K562 (cell line): ENCODE measurements at places on chromosomes 1 and 21. TPM values are rescaled to one million over a fixed set of nuclear protein-coding genes. Genes with fewer than 3 reads are reported as not detected.
A peak's percentile ranks its signal among the peaks of the same experiment; 100 is the strongest.

DNA sequence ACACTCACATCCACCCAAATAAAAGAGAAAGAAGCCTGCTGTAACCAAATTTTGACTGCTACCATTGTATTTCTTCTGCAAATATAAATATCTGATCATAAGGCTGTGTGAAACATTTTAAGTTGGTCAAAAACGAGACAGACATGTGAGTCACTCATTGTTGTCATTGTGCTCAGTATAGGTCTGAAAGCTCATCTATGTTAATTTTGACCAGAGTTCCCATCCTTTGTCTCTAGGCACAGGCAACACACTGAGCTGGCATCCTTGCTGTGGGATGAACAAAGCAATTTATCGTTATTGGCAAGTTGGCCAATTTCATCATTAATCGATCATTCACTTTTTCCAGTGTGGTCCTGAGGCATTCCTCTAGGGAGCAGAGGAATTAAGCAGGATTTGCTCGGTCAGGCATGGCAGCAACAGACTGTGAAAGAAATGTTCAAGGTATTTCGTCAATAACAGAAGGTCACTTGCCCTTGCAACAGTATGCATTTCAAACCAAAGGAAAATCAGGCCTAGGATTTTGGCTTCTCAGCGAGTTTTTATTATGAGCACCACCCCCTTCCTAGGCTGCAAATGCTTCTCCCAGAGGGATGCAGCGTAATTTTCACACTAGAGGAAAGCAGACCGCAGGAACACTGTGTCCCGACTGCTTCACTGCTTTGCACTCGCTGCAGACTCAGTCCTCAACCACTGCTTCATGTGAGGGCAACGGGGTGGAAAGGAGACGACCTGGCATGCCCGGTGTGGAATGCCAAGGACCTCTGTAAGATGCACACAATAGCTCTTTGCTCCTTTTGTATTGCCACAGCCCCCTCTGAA lies 87.9 kb upstream of the SMYD2 start:
- no peak for DNase-seq

- peak; percentile 87 for DNase-seq
Measured at GRCh38 chr1:1573843-1574720, 581 bp downstream of the SSU72 start.

DNA sequence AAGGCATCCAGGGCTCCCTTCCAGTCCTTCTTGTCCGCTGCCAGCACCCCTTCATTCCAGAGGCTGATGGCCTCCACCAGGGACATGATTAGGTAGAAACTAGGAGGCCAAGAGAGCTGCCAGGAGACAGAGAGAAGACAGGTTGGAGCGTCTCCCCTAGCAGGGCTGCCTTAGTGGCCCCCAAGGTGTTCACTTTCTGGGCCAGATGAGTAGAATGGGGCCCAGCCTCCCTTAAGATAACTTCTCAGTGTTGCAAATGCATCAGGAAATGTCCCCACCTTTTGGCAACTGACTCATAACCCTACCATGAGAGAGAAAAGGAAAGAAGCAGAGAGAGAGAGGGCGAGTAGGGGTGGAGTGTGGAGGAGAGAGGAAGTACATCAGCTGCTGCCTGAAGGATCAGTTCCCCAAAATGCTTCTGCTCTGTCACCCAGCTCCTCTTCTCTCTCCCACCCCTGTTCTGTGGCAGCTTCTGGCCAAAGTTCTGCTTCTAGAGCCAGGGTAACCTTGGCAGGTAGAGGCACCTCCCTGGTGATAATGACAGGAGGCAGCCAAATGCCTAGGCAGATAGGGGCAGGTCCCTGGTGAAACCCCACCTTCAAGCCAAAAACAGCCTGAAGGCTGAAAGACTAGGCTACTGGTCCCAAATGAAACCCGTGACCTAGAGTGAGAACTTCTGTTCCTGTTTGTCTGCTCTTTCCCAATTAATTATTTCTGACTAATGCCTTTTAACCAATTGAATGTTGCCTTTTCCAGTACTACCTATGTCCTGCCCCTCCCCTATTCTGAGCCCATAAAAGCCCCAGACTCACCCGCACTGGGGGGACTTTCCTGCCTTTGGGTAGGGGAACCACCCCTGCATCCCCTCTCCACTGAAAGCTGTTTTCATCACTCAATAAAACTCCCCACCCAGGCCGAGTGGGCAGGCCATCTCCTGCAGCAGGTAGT lies at the start of gene NCF2:
NCF2 (minus strand) TSS at position 216 of the 948 bp plus-strand sequence; CDS start at position 86, 130 bp downstream.
- DNase-seq = no peak

DNA sequence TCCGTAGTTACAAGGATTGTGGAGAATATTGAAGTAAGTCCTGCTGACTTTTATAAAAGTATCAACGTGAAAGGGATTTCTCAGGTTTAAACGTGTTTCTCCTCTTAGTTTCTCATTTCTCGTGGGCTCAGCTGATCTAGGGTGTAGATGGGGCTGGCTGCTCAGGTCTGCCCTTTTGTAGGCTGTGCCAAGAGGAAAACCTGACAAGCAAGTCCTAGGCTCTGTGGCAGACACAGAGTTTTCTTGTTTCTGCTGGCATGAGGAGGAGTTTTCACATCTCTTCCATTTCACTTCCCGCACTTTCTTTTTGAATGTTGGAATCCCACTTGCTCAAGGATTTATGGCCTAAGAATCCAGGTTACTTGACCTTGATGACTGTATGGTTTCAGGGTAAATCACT lies 14.8 kb downstream of the VPS13D start:
- no peak for DNase-seq

DNA sequence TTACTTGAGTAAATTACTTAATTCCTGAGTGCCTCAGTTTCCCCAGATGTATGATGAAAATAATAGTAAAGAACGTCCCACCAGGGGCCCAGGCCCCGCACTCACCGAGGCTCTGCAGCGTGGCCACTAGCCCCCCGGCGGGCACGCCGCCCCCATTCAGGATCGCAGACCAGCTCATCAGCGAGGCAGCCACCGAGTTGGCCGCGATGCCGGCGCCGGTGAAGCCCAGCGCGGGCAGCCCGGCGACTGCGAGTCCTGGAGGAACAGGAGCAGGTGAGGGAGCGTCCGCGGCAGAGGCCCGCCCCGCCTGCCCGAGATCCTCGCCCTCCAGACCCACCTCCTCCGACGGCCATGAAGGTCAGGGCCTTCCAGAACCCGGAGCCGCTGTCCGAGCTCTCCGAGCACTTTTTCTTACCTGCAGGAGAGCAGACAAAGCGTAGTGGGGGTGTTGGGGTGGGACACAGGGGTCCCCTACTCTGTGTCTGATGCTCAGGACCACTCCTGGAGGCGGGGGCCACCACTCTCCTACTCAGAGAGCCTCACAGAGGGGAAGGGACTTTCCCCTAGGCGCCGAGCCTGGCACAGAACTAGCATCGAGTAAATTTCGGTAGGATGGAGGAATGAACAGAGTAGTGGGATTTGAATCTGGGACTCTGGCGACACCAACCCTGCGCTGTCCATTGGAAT lies 3.7 kb downstream of the IFI6 start:
- no peak for DNase-seq

DNA sequence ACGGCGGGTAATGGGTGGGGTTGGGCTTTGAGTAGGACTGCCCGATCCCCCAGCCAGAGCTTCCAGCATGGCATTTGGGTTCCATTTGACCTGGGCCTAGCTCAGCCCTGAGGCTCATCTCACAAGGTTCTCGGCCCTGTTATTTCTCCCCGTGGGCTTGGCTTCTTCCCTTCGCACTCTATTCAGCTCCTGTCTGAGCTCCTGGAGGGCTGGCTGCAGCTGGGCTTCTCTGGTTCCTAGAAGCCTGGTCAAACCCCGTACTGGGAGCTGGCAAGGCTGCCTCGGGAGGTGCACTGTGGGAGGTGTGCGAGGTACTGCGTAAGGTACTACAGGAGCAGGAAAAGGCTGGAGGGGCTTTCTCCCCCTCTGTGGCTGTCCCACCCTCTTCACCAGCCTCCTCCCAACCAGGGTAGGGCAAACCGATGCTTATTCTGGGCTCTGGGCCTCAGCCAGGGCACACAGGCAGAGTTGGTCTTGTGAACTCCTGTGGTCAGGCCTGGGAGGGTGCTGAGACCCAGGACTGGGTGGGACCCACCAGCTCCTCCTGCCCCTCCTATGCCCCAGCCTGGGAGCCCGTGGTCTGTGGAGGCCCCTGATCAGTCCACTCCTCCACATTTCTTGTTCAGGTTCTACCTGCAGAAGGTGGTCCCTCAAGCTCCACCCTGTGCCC lies 814 bp downstream of the A3GALT2 start:
- no peak for DNase-seq

- DNase-seq = no peak
Measured at GRCh38 chr1:53580009-53580400, 120.8 kb downstream of the DMRTB1 start.

GRCh38 chr21:35811191-35811806 lies 249.0 kb downstream of the SETD4 start:
- no peak for DNase-seq

DNA sequence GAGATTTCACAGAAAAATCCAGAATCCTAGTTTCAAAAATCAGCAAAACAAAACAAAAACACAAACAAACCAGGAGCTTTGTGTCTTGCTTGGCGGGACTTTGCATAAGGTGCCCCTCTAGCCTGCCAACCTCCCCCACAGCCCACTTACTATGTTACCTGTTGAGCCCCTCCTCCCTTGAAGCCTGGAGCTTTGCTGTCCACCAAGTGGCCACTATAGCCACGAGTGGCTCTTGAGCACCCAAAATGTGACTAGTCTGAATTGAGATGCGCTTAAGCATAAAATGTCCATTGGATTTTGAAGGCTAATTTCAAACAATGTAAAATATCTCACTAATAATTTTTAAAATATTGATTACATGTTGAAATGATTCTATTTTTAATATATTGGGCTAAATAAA lies 12.2 kb downstream of the TFAP2E start:
- no peak for DNase-seq

DNA sequence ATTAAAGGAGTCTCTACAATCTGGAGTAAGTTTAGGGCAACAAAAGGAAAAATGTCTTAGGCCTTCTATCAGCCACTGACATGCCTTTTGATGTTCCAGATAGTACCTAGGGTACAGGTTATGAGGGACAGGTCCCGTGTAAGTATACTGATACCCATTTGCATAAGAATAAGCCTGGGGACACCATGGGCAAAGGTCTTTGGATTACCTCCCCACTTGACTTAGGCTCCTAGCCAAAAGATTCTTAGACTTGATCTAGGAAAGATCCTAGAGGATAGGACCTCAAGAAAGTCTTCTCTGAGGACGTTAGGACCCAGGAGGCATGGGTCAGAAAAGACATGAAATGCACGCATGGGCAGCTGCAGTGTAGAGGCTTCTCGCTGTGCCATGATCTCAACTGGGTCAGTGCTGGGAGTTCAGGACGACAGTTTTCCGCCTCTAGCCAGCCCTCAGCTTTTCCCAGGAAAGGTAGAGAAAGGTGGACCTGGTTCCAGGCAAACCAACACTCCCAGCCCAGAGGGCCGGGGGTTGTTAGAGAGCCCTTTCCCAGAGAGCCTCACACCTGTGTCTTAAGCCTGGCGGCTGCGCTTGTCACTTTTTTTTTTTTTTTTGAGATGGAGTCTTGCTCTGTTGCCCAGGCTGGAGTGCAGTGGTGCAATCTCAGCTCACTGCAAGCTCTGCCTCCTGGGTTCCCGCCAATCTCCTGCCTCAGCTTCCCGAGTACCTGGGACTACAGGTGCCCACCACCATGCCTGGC lies 26.6 kb downstream of the MSTO1 start:
- no peak for DNase-seq

GRCh38 chr1:43435146-43436145 lies 18.3 kb downstream of the HYI start:
- no peak for DNase-seq

DNA sequence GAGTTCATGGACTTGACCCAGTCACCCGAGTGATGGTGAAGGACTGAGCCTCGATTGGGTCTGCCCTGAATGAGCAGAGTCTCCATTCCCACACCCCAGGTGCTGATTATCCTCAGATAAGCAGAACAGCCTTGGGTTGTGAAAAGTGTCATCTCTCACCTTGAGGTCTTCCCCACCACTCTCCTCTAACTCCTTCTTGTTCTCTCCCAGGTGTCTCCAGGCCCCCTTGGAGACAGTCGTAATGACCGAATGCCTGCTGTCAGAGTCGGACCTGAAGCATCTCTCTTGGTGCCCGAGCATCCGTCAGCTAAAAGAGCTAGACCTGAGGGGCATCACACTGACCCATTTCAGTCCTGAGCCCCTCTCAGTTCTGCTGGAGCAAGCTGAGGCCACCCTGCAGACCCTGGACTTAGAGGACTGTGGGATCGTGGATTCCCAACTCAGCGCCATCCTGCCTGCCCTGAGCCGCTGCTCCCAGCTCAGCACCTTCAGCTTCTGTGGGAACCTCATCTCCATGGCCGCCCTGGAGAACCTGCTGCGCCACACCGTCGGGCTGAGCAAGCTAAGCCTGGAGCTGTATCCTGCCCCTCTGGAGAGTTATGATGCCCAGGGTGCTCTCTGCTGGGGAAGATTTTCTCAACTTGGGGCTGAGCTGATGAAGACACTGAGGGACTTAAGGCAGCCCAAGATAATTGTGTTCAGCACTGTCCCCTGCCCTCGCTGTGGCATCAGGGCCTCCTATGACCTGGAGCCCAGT lies 3.4 kb downstream of the PRAMEF12 start:
- no peak for DNase-seq

DNA sequence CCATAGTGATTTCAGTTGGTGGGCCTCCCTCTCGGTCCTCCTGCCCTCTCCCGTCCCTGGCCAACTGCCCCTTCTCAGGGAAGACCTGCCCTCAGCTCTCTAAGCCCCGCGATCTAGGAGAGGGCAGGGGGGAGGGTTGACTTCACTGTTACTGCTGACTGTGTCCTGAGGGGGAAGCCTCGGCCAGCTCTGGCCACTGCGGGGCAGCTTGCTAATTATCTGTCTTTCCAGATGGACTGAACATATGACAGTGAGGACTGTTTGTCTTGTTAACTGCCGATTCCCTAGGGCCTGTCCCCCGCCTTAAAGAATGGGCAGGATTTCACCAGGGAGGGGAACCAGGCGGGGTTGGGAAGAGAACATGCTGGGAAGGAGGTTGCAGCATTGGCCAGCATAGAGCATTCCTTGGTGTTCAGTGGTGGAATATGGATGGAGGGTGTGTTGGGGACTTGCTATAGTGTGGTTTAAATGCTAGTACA lies 22.9 kb downstream of the NIPAL3 start:
- DNase-seq = peak; percentile 86

GRCh38 chr1:190478149-190479049 lies 735 bp upstream of the BRINP3 start:
- DNase-seq = no peak

DNA sequence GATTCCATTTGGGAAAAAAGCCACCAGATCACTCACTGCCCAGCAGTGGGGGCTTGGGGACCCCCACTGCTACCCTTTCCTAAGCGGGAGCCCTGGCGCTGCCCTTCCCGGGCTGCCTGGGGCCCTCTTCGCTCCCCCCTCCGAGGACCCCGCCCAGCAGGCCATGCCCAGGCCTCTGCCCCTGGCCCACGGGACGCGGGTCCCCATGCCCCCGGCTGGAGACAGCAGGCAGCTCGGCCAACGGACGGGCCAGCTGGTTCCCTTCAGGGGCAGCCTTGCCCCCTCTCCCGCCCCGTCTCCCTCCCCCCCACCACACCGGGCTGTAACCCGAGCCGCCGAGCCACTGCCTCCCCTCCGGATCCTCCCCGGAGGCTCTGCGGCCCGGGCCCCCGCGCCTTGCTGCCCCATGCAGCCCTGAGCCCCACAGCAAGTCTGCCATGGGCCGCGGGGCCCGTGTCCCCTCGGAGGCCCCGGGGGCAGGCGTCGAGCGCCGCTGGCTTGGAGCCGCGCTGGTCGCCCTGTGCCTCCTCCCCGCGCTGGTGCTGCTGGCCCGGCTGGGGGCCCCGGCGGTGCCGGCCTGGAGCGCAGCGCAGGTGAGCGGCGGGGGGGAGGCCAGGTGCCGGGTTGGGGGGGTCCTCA lies at the start of gene MMP23B:
MMP23B (plus strand) TSS at position 392 of the 639 bp plus-strand sequence; CDS start at position 438, 46 bp downstream.
- DNase-seq = no peak

Gene CD34
- total RNA-seq = 0.13 TPM in 1 of 2 replicates, not detected in the other

Gene S100A14
- total RNA-seq = 0.24 and 0.25 TPM in 2 replicates

Gene SF3B4
- 78.5 and 87.1 TPM in 2 replicates for total RNA-seq

Gene RGS5
- total RNA-seq = 0.71 and 0.87 TPM in 2 replicates

Gene CHRM3
- total RNA-seq = 0.11 TPM in 1 of 2 replicates, not detected in the other
